ENCODE measurements at places on chromosomes 11 and 22. TPM values are rescaled to one million over a fixed set of nuclear protein-coding genes. Genes with fewer than 3 reads are reported as not detected.

The CRYBB3 gene
- not detected for total RNA-seq

GRCh38 chr11:118560806-118561205 is 4.9 kb downstream of the IFT46 start:
- DNase-seq, result no peak

- DNase-seq, result peak; percentile 69
Measured at GRCh38 chr11:57491371-57492061, 24.0 kb downstream of the SLC43A1 start.

DNA sequence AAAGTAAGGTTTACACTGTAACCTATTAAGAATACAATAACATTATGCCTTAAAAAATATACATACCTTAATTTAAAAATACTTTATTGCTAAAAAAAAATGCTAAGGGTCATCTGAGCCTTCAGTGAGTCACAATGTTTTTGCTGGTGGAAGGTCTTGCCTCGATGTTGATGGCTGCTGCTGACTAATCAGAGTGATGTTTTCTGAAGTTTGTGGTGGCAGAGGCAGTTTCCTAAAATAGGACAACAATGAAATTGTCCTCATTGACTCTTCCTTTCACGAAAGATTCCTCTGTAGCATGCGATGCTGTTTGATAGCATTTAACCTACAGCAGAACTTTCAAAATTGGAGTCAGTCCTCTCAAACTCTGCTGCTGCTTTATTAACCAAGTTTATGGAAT is 97.6 kb downstream of the FAT3 start:
- no peak for DNase-seq

GRCh38 chr11:128776069-128776423 is 82.2 kb downstream of the FLI1 start:
- no peak for DNase-seq

DNA sequence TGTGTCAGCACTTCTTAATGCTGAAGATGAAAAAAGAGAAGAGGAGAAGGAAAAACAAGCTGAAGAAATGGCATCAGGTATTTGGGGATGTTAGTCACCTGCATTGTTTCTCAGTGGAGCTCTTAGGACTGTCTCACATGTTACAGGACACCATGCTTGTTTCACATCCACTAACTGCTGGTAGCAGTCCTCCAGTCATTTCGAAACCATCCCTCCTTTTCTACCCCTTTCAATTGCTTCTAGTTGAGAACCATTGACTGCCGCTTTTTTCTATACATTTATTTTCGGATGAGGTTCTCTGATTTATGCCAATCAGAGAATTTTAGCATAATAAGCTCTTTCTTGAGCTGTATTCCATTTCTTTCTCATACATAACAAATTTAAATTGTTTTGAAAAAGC is 21.5 kb downstream of the BIRC2 start:
- DNase-seq, result no peak

- DNase-seq, result no peak
Measured at GRCh38 chr11:69396051-69396947, 85.2 kb upstream of the LINC01488 start.

DNA sequence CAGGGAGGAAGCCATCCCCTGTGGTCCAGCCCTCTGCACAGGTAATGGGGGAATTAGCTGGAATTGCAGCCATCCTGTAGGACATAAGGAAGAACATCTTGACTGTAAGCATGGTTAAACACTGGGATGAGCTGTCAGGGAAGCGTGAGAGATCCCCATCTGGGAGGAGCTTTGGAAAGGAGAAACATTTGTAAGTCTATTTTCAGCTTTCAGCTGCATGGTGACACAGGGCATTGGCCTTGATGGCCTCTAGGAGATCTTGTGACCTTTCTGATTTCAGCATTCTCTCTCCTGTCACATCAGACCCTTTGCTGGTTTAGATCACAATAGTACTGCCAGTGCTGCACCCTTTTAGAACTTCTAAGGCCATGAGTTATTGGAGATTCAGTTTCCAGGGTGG is 47.1 kb downstream of the BCR start:
- DNase-seq, result no peak

DNA sequence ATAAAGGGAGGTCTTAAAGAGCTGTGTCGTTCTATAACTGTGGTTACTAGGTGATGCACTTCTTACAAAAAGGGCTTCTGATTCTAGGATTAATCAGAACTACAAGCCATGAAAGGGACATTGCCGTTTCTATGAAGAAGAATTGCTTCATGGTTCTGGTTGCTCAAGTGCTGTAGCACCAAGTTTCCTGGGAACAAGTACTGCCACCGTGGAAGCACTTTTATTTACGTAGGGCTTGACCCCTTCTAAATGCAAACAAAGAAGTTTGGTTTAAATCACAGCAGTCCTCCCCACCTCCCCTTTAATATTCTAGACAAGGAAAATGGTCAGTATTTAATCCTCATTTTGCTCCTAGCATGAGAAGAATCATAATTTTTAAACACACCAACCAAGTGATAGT is 9.8 kb downstream of the YAP1 start:
- no peak for DNase-seq

DNA sequence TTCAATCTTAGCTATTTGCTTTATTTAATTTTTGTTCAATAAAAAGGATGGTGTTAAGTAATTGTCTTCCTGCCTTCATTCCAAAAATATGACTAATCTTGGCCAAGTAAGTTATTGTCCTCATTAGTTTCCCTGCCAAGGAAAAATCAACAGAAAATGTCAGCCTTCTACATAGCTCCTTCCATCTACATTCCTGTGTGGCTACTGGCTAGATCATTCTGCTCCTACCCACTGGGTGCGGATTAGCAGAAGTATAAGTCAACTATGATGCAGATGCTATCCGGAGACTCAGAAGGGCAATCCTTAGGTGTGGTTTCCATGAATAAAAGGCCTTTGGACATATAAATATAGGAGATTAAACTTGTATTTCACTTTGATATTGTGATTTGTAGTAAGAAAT is 154.4 kb downstream of the SBF2 start:
- no peak for DNase-seq

DNA sequence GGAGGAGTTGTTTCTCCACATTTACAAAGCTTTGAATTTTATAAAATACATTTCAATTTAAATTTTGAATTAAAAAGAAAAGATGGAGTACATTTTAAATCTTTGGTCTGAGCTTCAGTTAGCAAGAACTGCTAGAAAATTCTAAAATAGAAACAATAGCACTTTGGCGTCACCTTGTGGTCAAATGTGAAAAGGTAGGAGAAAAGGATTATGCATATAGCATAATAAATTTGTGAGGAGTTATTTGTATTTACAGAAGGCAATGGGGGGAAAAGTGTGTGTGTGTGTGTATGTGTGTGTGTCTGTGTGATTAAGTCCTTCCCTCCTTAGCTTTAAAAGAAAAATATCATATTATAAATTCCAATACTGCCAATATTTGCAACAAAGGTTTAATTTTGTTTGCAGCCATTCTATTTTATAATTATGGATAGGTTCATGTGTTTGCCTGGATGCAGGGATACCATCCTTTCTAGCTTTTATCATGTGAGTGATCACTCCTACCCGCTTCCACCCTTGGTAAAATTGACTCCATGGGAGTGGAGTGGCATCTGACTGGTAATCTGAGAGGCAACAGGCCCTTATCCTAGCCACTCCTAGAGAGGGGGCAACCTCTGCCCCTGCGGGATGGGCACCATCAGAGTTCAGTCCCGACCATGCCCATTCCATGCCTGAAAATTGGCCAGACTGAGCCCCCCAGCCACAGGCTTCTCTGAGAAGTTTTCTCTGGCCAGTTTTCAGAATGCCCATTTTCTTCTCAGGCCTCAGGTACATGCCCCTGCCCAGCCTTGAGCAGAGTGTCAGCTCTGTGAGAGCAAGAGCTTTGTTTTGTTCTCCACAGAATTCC is 13.6 kb upstream of the LGR4 start:
- no peak for DNase-seq

All from glutamatergic neuron (in vitro differentiated cells).